ENCODE measurements at places on chromosomes 7 and 10.
A peak's percentile ranks its signal among the peaks of the same experiment; 100 is the strongest.

- no peak for DNase-seq
Measured at GRCh38 chr10:11594589-11595394, 16.7 kb downstream of the USP6NL start.

- no peak for DNase-seq
Measured at GRCh38 chr10:13072339-13072738, 27.6 kb upstream of the OPTN start.

- no peak for DNase-seq
Measured at GRCh38 chr10:105681051-105681450, 1040.0 kb downstream of the SORCS3 start.

DNA sequence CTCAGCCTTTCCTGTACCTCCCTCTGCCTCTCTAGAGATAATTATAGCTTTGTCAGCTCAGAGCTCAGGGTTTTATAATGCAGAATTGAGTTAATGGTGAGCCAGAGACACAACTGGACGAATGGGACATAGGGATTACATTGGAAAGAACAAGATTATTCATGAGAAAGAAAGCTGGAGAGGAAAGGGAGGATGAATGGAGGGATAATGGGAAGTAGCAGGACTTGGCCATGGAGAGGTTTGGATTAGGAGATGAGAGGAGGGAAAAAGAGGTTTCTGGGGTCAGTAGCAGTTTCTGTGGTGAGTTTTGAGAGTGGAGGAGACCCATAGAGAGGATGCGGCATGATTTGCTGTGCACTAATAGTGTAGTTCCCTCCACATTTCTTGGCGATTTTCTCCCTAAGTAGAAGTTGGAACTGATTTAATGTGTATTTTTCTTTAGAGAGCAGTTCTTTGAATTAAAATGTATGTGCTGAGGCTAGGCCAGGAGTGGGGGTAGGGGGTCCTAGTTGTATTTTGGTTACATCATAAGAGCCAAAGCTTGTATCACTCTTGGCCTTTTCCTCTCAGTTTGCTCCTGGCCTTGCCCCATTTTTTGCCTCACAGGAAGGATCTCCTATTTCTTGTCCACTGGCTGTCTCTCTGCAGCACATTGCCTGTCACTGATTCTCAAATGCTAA is 107.4 kb downstream of the MKX start:
- no peak for DNase-seq

- no peak for DNase-seq
Measured at GRCh38 chr7:44962483-44963251, 16.1 kb downstream of the MYO1G start.

DNA sequence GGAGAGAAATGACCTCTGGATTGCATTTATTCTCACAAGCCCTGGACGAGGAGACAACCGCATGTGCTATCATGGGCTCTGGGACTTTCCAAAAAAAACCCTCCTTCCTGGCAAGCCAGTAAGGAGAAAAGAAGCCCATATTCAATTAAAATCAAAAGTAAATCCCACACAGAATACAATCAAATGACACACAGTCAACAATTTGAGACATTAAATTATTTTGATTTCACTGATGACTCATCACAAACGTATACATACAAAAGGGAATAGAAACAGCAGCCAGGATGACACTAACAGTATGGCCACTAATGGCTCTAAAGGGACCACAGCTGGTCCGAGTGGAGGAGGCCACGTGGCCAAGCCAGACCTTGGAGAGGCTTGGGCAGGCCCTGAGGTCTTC is 24.9 kb downstream of the LRRC20 start:
- no peak for DNase-seq

DNA sequence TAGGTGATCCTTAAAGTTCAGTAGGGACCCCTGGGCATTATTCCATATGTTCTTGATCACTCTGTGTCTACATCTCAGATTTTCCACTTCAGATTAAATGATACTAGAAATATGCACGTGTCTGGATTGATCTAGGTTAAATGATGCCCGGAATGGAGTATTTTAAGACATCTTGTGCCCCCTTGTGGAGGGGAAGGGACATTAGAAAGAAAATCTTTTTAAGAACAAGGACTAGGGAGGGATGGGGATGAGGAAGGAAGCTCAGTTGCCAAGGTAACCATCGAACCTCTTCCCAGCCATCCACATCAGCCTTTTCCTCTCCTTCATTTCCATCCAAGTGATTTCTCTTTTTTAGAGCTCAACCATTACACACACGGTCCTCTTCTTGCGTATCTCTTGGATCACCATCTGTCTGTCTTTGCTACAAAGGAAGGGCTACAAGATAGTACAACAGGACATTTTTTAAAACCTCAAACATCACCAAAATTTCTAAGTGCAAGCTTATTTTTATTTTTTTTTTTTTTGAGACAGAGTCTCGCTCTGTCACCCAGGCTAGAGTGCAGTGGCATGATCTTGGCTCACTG is 40.5 kb downstream of the PRSS2 start:
- DNase-seq: peak; percentile 81

DNA sequence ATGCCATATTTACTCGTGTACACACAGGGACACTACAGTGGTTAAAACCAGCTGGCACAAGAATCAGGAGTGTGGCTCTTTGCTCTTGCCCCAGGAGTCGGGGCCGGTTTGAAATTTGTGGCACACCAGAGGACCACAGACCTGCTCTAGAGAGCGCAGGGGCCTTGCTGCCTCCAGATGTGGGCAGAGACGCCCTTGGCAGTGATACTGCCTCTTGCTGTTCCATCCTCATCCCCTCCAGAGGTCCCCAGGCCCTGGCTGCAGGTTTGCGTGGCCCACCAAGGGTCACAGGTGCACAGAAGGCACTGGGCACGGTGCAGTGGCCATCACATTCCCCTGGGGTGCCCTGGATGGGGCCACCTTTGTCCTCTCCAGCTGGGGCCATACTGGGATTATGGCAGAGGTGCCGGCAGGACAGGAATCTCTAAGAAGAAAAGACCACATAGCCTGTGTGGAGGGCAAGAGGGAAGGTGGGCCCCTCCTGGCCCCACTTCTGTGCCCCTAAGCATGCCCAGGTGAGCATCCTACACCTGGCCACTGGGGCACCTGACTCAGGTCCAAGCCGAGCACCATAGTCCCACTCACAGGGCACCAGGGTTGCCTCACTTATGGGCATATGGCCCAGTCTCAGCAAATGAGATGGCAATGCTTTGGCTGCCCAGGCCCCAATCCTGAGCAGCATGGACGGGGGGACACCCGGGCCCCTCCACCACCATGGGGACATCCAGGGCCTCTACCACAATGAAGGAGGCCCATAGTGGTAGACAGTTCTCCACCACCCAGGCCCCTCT is 45.6 kb downstream of the FOXL3 start:
- no peak for DNase-seq

- DNase-seq: no peak
Measured at GRCh38 chr7:50347693-50348092, 43.2 kb downstream of the IKZF1 start.

DNA sequence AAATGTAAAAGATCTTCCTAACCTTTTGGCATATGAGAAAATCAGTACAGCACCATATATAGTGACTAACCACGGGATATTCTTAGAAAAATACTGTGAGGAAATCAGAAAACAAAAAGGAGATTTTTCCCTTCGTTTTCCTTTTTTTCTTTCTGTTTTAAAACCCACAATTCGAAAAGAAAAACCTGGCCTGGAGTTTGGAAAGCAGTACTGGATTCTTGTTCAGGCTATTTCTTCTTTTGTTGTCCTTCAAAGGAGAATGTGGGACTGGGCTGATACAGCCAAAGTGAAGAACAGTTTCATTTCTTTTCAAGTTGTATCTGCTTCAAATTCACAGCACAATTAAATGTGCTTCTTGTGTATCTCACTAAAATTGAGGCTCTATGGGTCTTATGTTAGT is 156.8 kb upstream of the PHYHIPL start:
- no peak for DNase-seq

- DNase-seq: peak; percentile 69
Measured at GRCh38 chr7:2431260-2431867, 28.0 kb downstream of the CHST12 start.

DNA sequence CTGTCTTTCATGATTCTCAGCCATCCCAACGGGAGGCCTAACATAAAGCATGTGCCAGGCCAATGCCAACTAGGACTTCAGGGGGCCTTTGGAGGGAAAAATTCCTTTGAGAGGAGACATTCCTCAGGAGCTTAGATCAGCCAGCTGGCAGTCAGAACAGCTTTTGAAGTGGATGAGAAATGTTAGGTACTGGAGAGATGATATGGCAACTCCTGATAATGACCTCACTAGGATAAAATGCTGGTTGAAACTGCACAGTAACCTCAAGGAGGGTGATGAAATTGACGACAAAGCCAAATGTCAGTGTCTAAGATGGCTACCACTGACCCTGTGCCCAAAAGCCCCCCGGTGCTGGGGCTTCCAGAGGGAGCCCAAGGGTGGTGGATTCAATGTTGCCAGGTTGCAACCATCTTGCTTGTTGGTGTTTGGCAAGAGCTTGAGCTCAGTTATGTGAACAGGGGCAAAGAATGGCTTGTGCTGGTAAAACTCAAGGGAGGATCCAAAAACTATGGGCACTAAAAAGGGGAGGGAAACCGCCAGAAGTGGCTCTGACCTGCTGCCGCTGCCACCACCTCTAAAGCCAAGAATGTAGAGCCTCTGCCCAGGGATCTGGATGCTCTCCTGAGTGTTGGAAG is 121.2 kb downstream of the UBE2H start:
- DNase-seq: no peak

- DNase-seq: no peak
Measured at GRCh38 chr10:16952080-16952479, 134.9 kb upstream of the RSU1 start.

DNA sequence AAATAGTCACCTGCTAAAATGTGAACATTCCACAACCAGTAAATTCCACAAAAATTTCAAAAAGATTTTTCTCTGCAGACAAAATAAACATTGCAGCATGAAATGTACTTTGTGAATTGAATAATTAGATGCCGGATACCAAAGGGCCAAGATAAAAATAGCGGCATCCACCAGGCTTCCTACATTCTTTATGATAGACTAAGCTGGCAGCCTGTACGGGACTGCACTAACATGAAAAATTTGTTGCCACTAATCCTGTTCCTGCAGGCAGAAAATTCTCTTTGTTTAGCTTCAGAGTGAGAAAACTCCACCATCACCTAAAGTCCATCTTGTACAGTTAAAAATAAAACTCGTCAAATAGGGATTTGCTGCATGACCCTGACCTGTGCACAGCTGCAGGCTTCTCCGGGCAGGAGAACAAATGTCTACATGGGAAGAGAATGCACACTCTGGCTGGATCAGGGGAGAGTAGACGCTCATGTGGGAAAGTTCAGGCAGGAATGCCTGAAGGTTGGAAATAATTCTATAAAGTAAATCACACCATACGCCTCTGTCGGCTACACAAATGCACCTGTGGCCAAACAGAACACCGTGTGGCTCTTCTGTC is 15.6 kb upstream of the ADO start:
- DNase-seq: no peak

DNA sequence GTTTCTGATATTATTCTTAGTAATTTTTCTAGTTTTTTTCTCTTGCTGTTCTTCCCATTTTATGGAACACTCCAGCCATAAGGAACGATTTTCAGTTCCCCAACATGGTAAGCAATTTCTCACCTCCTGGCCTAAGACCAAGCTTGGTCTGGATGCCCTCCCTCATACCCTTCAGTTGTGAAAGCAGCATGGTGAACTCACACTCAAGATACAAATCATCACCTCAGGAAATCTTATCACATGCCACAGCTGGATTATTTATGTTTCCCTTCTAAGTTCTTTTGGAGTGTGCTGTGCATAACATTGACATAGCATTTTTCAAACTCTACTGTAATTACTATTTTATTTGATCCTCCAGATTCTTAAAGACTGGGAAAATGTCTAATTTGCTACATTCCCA is 216.6 kb downstream of the AGMO start:
- DNase-seq: no peak

DNA sequence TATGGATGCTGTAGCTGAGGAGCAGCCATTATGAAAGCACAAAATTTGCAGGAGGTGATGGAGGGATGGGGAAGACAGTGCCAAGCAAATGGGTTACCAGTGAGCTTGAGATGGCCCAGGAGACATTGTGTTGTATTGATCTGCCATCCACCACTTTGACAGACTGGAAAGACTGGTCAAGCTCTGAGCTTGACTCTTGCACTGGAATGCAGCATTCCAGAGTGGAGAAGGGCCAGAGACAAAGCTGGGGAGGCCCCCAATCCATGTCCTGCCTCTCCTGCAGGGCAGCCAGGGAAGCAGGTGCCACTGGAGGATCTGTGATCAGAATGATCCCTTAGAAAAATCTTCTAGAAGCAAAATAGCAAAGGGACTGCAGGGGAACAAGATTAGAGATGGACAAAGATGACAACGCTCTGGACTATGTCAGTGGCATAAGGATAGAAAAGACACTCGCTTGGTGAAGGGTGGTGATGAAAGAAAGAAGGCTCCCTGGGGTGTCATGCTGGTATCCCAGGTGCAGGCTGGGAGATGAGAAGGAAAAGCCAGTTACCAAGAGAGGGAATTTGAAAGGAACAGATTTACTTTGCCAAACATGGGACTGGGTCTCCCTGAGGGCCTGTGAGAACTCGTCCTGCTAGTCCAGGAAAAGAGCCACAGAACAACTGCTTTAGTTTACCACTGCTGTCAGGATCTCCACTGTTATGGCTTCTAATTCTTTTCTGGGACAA is 5.0 kb downstream of the GSDME start:
- DNase-seq: no peak

DNA sequence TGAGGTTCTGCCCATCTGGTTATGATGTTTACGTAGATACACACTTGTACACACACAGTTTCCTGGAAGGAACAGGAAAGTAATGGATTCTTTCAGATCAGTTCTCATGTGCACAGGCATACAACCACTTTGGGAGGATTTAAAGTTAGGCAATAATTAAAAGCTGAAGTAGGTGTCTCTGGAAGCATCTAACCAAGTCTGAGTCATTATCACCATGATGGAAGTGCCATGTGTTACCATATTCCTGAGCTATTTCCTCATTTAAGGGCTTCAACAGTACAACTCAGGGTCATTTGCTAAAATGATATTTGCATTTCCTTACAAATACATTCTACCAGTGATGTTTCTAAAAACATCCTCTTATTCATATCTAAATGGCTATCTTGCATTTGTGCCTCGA is 41.4 kb upstream of the BET1 start:
- no peak for DNase-seq

GRCh38 chr10:111107023-111107422 is 30.2 kb downstream of the ADRA2A start:
- DNase-seq: no peak

GRCh38 chr7:1296356-1296981 is 63.8 kb downstream of the UNCX start:
- DNase-seq: no peak

DNA sequence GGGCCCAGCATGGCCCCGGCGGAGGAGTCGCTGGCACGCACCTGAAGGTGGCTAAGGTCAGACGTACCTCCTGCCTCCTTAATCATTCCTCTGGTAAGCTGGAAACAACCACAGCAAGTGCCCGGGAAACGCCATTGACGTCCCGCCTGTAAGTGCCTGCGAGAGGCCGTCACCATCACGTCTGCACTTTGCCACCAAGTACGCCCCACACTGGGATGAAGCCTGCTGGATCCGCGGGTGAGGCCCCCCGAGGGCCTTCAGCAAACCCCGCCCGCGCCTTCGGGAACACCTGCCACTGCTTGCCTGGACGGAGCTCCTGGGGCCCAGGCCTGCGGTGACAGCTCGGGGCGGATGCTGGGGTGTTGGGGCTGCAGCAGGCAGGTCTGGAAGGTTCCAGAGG is 12.5 kb downstream of the ADGRA1 start:
- no peak for DNase-seq
